ENCODE measurements at places on chromosomes 12 and 14. TPM values are rescaled to one million over a fixed set of nuclear protein-coding genes. Genes with fewer than 3 reads are reported as not detected.

DNA sequence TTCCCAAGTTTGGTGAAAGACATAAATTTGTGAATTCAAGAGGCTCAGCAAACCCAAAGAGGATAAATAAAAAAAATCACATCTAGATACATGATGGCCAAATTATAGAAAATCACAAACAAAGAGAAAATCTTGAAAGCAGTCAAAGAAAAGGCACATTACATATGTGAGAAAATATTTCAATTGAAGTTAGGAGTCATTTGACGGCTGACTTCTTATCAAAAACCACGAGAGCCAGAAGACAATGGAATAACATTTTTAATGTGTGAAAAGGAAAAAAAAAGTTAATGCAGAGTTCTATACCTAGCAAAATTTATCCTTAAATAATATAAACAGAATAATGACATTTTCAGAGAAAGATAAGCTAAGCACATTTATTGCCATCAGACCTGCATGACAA, 307.0 kb downstream of the C12orf75 start:
- H3K27ac ChIP-seq, result no peak overlapping the region
- H3K36me3 ChIP-seq, result no peaks in the 10 kb centered on the region
- no peak for DNase-seq
- H3K4me3 ChIP-seq, result no peak overlapping the region
- H3K27me3 ChIP-seq, result no peaks in the 10 kb centered on the region

The CEBPE gene
- not detected for total RNA-seq

GRCh38 chr14:46988312-46988711, 336.7 kb upstream of the RPL10L start:
- H3K4me3 ChIP-seq, result no peak overlapping the region
- H3K36me3 ChIP-seq, result no peaks in the 10 kb centered on the region
- DNase-seq, result no peak
- no peak overlapping the region for H3K27ac ChIP-seq

DNA sequence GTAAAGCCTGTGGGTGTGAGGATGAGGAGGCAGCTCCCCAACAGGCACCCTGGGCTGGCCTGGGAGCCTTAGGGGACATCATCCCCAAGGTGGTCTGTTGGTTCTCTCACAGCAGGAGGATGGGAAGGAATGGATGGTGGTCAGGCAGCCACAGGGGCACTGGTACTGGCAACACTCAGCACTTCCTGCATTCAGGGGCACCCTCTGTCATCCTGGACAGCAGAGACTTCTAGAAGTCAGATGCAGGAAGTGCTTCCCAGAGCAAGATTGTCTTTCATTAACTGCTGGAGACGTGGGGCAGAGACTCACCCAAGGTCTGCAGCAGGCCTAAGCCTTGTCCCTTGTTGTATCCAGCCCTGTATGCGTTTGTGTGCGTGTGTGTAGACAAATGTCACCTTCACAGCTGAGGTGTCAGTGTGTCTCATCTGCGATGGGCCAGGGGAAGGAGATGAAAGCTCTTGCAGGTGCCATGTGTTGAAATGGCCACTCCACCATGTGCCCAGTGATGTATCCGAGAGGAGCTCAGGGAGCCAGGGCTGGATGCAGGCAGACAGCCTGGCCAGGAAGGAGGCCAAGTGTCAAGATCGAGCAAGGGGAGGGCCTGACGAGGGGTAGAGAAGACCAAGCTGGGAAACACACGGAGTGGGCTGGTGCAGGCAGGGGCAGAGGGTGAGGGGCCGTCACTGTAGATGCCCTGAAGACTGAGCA, 85.1 kb downstream of the PITPNM2 start:
- DNase-seq, result no peak
- H3K27me3 ChIP-seq, result no peaks in the 10 kb centered on the region
- H3K36me3 ChIP-seq, result no peaks in the 10 kb centered on the region

DNA sequence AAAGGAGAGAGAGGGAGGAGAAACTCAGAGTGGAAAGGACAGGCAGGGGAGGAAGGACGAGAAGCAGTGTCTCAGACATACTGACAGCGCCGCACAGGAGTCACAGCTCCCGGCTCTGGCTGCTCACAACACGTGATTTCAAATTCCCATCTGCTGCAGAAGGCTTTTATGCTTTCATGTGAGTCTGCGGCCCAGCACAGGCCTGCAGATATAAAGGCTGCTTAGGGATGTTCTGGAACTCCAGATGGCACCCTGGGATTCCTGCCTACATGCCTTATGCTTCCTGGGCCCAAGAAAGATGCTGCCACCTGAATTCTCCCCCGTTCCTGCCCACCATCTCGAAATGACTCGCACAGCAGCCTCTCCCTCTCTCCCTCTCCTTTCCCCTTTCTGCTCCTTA, 89.6 kb downstream of the NUAK1 start:
- no peak overlapping the region for H3K4me3 ChIP-seq
- peaks cover 21% of the 10 kb centered on the region for H3K4me1 ChIP-seq
- no peak for DNase-seq
- no peak overlapping the region for H3K27ac ChIP-seq

- DNase-seq, result no peak
- H3K27me3 ChIP-seq, result no peaks in the 10 kb centered on the region
- H3K4me1 ChIP-seq, result no peaks in the 10 kb centered on the region
Observed at GRCh38 chr12:80087486-80088213, 11.7 kb upstream of the OTOGL start.

DNA sequence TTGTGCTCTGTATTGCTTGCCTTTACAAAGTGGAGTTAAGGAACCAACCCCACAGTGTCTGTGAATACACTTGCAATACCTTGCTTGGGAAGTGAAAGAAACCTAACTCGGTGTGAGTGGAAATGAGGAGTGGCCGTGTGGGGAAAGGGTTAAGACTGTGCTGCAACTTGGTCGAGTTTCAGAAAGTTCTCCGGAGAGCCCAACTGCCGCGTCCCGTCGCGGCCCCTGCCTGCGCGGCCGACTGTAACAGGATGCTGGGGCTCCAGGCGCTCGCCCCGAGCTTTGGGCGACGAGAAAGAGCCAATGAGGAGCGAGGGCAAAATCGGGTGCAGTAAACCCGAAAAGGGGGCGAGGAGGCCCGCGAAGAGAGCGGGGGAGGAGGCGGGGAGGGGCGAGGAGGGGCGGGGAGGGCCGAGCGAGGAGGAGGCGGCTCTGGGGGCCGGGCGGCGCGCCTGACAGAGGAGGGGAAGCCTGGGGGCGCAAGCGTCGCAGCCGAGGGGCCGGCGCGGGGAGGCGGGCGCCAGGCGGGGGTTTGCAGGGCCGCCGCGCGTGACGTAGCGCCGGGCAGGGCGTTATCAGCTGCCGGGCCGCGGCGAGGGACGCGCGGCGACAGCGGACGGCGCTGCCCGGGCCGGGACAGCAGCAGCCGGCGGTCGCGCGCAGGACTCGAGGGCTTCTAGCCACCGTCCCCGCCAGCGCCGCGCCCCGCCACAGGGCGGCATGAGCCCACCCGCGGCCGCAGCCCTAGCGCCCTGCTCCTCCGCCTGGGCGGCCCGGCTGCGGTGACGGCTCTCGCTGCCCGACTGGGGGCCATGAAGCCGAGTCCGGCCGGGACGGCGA, at the start of gene DACT1:
DACT1 (plus strand) TSS at position 572 of the 840 bp plus-strand sequence; CDS start at position 813, 241 bp downstream.
- peak within 1 kb of the TSS; percentile 67 for H3K4me3 ChIP-seq
- peaks cover 24% of the 10 kb centered on the region for H3K4me1 ChIP-seq
- H3K27me3 ChIP-seq, result no peaks in the 10 kb centered on the region

The JKAMP gene
- 65.0 TPM for total RNA-seq

DNA sequence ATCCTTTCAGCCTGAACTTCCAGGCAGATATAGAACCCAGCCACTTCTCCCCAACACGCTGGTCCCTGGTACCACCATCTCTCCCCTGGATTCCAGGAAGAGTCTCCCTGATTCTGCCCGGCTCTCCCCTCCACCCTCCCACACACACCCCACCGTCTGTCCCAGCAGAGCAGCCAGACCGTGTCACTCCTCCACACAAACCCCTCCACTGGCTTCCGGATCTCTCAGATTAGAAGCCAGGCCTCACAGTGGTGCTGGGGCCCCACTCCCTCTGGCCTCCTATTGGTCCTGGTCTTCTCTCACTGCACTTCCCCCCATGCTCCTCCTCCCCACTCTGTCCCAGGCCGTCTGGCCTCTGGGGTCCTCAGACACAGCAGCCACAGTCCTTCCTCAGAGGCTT, 52.4 kb upstream of the CDKN3 start:
- no peak for DNase-seq
- H3K36me3 ChIP-seq, result no peaks in the 10 kb centered on the region
- peaks cover 17% of the 10 kb centered on the region for H3K4me1 ChIP-seq
- no peak overlapping the region for H3K27ac ChIP-seq

GRCh38 chr14:28756884-28757570, 9.6 kb upstream of the FOXG1 start:
- no peaks in the 10 kb centered on the region for H3K36me3 ChIP-seq
- DNase-seq, result no peak
- H3K4me3 ChIP-seq, result no peak overlapping the region

- H3K27me3 ChIP-seq, result no peaks in the 10 kb centered on the region
- DNase-seq, result no peak
- H3K36me3 ChIP-seq, result no peaks in the 10 kb centered on the region
- H3K27ac ChIP-seq, result no peak overlapping the region
Observed at GRCh38 chr12:69527506-69528272, 57.5 kb downstream of the FRS2 start.

- H3K4me3 ChIP-seq, result no peak overlapping the region
- H3K27me3 ChIP-seq, result peaks cover 7% of the 10 kb centered on the region
- H3K4me1 ChIP-seq, result peaks cover 27% of the 10 kb centered on the region
- no peaks in the 10 kb centered on the region for H3K36me3 ChIP-seq
Observed at GRCh38 chr12:47755655-47756562, 2.8 kb downstream of the RAPGEF3 start.

DNA sequence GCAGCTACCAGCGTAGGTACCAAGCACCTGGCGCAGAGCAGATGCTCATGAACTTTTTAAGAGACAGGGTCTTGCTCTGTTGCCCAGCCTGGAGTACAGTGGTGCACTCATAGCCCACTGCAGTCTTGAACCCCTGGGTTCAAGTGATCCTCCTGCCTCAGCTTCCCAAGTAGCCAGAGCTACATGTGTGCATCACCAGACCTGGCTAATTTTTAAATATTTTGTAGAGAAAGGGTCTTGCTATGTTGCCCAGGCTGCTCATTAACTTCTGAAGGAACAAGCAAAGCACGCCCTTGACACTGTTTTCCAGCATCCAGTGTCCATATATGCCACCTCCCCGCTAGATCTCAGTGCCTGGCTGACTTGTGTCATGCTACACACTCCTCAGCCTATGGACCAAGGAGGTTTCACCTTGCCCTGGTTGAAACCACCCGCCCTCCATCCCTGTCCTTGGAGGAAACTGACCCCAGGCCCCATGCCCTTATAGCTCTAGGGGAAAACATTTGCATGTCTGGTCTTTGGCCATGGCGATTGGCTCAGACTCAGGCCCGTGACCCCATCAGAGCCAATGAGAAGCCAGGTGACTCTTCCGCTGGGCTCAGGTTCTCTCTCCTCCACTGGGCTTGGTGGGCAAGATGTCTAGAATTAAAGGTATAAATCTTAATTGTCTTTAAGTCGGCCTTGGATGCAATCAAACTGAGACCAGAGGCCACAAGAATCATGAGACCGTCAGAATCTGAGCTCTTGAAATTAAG, 26.3 kb downstream of the TESC start:
- no peak overlapping the region for H3K27ac ChIP-seq
- no peak overlapping the region for H3K4me3 ChIP-seq
- DNase-seq, result no peak
- no peaks in the 10 kb centered on the region for H3K36me3 ChIP-seq
- H3K4me1 ChIP-seq, result no peaks in the 10 kb centered on the region
- H3K27me3 ChIP-seq, result peaks cover 3% of the 10 kb centered on the region

DNA sequence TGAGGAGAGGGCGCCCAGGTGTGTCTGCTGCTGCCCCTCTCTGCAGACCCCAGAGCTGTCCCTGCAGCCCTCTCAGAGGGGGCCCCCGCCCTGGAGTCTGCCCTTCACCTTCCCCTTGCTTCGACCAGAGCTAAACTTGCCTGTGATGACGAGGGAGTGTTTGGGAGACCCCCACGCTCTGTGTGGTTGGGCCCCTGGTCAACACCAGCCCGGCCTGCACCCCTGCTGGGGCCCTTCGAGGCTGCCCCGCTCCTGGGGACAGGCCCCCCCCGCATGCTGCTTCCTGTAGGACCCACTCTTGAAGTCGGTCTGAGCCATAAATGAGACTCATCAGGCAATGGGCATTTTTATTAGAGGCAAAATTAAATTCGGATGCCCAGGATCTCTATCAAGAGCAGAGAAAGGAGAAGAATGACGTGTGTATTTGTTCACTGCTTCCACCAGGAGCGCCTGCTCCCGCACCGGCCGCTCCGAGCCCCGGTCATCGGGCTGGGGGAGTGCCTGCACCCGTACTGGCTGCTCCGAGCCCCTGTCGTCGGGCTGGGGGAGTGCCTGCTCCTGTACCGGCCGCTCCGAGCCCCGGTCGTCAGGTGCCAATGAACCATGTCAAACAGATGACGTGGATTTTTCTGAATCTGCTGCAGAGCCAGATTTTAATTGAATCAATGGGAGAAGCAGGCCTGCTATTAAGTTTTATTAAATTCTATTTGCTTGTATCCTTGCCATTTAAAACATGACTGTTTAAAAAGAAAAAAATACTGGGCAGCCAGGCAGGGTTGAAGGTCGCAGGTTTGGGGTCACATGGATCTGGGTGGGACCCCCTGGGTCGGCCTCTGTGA, 47.7 kb downstream of the NOC4L start:
- H3K27ac ChIP-seq, result no peak overlapping the region
- no peaks in the 10 kb centered on the region for H3K27me3 ChIP-seq
- no peaks in the 10 kb centered on the region for H3K36me3 ChIP-seq
- no peak for DNase-seq
- no peak overlapping the region for H3K4me3 ChIP-seq

The OR11H6 gene
- not detected for total RNA-seq

DNA sequence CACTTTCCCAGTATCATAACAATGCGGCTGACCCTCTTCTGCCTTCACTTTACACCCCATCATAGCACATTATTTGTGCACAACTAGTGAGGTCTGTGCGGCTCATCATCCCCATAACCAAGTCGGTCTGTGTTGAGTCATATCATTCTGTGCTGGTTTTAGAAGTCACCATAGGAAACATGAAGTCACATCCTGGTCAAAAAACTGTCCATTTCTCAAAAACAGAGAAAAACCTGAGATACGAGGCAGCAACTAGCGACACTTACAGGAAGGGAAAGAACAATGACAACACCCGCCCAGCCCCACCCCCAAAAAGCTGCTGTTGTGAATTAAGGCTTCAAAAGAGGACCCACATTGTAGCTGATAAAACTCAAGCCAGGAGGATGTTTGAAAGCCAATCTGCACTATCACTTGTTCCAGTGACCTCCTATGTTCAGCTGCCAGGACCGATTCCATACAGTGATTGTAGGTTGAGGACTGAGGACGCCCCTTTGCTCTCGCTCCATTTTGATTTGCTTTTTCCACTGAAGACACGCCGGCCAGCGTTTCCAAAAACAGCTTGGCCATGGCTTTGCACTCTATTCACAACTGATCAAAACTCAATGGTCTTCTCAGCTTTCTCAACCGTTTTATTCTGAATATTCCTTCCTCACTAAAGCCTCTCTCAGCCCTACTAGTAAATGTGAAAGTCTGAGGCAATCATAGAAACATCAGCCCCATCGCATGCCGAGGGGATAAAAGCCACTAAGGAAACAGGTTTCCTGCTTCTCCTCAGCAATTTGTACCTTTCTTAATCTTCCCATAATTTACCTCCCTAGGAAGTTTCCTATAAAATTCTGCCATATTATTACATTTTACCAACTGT, 87.5 kb downstream of the DUSP16 start:
- H3K27ac ChIP-seq, result no peak overlapping the region
- no peak overlapping the region for H3K4me3 ChIP-seq
- no peaks in the 10 kb centered on the region for H3K4me1 ChIP-seq

The KRT85 gene
- not detected for total RNA-seq

- no peak for DNase-seq
- H3K27me3 ChIP-seq, result no peaks in the 10 kb centered on the region
- H3K4me1 ChIP-seq, result no peaks in the 10 kb centered on the region
- no peak overlapping the region for H3K4me3 ChIP-seq
- no peak overlapping the region for H3K27ac ChIP-seq
Observed at GRCh38 chr12:40745386-40745785, 53.1 kb downstream of the CNTN1 start.

The IAPP gene
- total RNA-seq, result not detected

Data from SJCRH30 (cell line).